Tibial artery (tissue), 4 donors: ENCODE measurements at places on chromosomes 11 and 22.

DNA sequence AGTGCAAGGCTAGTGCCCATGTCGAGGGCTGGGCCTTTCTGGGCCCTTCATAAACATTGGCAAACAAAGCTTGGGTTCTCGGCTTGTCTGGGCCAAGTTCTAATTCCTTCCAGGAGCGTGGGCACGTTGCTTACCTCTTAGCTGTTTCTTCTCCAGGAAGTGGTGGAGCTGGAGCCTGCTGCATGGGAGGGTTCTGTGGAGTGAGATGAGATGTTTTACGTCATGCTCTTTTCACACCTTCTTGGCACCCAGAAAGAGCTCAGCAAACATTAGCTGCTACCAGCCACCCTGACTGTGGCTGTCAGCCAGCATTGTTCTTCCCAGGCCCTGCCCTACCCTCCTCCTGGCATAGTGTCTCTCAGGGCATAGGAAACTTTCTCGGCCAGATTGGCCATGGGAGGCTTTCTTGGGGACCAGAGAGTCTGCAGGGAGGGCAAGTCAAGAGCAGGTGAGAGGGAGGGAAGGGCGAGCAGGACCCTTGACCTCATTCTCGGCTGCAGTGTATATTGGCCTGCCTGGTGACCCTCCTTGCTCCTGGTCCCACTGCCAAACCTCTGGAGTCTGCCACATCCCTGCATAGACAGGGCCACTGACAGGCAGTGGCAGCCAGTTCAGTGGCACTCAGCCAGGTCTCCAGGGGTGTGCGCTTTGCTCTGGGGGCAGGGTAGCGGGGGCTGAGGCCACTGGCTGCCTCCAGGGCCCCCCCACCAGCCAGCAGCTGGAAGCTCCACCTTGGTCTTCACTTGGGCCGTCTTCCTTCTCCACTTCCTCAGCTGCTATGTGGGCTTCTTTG is 98.8 kb downstream of the BCR start:
- DNase-seq = no peak

- DNase-seq = no peak
These were observed 2.8 kb downstream of the FZD4 start for GRCh38 chr11:86952221-86952875.

- DNase-seq = peak; percentile 83
These were observed 838 bp downstream of the BCL9L start for GRCh38 chr11:118924591-118925585.

- DNase-seq = no peak
These were observed 14.7 kb upstream of the TAB1 start for GRCh38 chr22:39384750-39385480.

DNA sequence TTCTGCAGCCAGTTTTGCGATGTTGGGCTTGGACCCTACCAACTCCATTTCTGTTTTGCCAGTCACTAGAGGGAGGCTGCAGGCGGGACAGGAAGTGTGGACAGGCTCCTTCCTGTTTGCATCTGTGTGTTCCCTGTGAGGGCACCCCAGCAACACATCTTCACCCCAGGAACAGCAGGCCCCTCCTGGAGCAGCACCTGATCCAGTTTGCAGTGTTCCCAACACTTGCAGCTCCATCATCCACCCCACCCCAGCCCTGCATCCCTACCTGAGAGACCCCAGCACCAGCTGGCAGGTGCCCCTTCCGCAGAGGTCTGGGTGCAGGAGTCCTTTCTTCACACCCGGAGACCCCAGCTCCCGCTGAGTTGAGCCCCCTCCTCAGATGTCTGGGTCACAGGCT is 7.4 kb upstream of the VSIG10L2 start:
- DNase-seq = peak; percentile 50

DNA sequence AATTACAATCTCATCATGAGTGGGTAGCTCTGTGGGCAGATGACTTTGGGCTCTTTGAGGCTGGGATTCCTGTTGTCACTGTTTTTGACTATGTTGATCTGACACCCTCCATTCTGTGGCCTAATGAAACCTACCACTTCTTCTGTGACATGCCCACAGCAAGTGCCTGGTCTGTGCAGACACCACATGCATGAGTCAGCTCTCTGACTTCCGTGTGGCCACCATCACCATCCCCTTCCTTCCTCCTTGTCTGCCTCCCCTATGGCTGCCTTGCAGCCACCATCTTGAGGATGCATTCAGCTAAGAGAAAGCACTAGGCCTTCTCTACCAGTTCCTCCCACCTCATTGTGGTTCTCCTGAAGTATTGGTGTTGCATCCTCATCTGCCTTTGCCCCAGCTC is 15.3 kb upstream of the OR10V1 start:
- DNase-seq = no peak

DNA sequence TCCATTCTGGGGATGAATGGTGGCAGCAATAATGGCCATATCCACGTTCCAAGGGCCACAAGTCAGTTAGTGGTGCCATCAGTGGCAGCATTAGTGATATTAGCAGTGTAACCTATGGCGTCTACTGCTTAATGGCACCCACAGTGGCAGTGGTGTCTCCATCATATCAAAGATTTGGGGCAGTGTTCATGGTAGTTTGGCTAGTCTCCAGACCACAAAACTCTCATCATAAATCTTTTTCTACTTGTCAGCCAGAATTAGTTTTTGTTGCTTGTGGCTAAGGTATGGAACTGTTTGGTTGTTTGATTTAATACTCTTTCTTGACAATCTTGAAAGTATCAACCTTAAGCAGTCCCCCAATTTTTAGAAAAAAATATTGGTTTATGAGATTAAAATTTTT is 45.1 kb upstream of the DEUP1 start:
- DNase-seq = no peak

GRCh38 chr11:63829823-63830489 is 9.0 kb upstream of the MARK2 start:
- no peak for DNase-seq

DNA sequence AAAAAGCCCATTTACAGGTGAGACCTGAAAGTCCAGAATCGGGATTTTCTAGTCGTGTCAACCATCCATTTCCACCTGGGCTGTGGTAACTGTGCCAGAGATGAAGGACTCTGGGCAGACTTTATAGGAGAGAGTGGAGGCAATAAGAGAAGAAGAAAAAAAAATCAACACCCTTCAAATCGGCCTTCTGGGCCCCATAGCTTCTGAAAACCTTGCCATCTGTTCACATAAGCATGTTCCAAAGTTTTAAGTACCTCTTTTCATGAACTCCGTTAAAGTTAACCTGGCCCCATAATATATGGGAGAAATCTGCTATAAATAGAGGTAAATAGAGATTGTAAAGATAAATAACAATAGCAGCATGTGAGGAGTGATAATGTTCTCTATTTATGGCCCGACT is 470.5 kb downstream of the MIAT start:
- no peak for DNase-seq

DNA sequence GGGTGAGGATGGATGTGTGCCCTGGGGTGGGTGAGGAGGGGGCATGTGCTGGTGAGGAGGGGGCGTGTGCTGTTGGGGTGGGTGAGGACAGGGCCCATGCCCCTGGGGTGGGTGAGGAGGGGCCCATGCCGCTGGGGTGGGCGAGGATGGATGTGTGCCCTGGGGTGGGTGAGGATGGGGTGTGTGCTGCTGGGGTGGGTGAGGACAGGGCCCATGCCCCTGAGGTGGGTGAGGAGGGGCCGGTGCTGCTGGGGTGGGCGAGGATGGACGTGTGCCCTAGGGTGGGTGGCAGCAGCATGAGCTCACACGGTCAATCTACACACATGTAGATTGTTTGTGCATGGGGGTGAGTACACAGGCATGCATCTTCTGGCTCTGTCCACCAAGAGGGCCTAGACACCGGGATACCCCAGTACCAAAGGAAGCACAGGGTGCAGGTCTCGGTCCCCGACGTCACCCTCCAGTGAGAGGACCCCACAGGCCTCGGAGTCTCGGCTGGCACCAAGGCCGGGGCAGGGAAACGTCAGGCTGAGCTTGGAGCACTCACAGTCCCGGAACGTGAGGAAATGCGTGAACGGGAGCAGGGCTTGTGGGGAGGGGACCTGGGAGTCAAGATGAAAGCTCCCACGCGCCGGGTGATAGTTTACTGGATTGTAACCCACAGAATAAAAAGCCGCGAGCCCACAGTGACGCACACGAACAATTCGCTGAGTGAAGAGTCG is 37.4 kb upstream of the TOLLIP start:
- peak; percentile 45 for DNase-seq

GRCh38 chr11:119991669-119992068 is 146.2 kb downstream of the TRIM29 start:
- no peak for DNase-seq

DNA sequence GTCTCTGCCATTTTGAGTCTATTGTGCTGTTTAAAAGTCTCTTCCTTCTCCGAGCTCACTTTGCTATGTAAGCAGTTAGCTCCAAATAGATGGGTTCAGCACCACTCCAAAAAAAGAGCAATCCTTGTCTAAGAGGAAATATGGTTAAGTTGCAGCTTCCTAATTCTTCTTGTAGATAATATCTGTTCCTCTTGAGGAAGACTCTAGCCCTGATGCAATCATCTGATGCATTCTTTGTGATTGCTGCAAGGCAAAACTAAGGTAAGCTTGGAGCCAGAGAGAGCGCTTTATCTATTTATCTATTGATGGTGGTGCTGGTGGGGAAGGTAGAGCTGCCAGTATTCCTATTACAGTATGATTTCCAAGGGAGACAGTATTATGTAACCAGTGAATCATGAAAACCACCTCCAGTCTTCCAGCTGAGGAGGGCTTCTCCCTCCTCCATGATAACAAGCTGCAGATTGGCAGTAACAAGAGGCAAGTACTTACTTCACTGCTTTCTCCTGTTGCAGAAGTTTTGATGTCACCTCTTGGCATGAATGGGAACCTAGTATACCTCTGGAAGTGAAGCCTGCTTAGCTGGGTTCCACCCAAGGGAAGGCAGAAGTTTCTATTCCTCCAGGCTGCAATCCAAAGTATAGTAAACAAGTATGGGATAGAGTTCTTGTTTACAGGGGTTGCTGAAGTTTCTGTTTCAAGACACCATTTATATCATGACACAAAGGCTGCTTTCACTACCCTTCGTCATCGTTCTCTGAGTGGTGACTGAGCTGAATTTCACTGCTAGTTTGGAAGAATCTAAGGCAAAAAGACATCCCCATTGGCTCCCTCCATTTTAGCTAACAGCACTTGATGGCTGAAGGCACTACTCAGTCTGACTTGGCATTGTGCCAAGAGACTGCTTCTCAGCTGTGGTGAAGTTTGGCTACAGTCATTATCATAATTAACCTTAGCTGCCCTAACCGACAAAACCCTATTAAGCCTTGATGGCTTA is 49.7 kb downstream of the FDX1 start:
- no peak for DNase-seq

- no peak for DNase-seq
These were observed 257.4 kb upstream of the LRRC4C start for GRCh38 chr11:41716862-41717261.

GRCh38 chr11:125399945-125400344 is 96.1 kb downstream of the FEZ1 start:
- no peak for DNase-seq

GRCh38 chr11:111785076-111785475 is 18.9 kb upstream of the PPP2R1B start:
- no peak for DNase-seq

- DNase-seq = no peak
These were observed 193.4 kb upstream of the BLID start for GRCh38 chr11:122309262-122309925.

DNA sequence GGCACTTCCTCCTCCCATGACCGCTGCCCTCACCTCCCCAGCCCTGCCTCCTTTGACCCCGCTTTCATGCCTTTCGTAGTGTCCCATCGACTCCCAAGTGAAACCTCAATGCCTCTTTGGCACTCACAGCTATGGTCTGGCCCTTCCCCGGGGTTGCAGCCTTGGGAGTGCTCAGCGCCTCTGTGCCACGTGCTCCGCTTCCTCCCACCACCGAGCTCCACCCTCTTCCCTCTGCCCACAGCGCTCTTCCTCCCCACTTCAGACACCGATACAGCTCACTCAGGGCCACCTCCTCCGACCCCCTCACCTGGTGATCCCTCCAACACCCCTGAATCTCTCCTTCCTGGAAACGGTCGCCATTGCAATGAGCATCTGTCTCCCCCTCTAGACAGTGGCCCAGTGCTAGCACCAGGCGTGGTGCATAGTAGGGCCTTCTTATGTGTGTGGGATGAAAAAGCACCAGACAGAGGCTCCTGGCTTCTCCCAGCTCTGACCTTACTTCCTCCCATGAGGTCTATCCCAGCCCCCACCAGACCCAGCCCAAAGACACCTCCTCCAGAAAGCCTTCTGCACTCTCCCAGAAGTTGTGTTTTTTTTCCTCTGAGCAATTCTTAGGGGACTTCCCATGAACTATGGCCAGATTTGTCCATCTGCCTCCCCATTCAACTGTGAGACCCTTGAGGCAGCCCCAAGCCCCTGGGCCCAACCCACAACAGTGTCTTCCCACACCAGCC is 16.4 kb upstream of the SCGB1A1 start:
- DNase-seq = peak; percentile 93

- DNase-seq = peak; percentile 57
These were observed 10.4 kb upstream of the SEPTIN5 start for GRCh38 chr22:19703869-19704268.

DNA sequence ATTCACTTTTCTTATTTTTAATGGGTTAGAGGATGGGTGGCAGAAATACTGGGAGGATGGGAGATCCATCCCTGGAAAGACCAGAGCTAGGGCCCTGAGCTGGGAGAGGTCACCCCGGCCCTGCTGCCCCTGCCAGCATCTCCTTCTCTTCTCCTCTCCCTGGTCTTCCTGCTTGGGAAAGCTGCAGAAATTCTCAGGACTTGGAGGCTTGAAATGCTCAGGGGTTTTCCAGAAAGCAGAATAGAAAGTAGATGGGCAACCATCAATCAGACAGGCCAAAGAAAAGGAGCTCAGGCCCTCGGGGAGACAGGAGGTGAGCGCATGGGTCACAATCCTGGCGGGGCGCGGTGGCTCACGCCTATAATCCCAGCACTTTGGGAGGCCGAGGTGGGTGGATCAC is 1.5 kb downstream of the APOBEC3H start:
- no peak for DNase-seq

DNA sequence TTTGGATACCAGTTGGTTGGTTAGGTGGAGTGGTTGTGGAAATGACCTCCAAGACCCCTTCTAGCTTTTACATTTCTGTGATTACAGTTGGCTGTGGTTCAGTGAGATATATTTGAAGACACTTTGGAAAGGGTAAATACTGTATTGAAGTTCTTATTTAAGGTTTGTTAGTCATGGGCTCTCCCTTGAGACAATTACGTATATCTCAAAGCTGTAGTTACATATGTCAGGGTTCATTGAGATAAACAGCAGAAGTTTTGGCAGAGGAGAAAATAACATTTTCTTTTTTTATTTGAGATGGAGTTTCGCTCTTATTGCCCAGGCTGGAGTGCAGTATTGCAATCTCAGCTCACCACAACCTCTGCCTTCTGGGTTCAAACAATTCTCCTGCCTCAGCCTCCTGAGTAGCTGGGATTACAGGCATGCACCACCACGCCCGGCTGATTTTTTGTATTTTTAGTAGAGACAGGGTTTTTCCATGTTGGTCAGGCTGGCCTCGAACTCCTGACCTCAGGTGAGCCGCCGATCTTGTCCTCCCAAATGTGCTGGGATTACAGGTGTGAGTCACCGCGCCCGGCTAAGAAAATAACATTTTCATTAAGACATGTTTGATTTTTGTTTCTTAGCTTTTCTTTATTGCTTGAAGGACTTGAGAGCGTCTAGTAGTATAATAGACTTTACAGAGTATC is 1.9 kb downstream of the RNF121 start:
- no peak for DNase-seq
